Stimulated activated CD8-positive, alpha-beta memory T cell treated with anti-CD3 and anti-CD28 coated beads, Interleukin-15, amount 100 ng/mL, for 48 hours (primary cell): ENCODE measurements at places on chromosomes 12 and 14.

- DNase-seq, result no peak
Measured at GRCh38 chr12:62375603-62376002, 91.0 kb upstream of the MON2 start.

- no peak for DNase-seq
Measured at GRCh38 chr14:45716572-45716971, 463.6 kb upstream of the MIS18BP1 start.

DNA sequence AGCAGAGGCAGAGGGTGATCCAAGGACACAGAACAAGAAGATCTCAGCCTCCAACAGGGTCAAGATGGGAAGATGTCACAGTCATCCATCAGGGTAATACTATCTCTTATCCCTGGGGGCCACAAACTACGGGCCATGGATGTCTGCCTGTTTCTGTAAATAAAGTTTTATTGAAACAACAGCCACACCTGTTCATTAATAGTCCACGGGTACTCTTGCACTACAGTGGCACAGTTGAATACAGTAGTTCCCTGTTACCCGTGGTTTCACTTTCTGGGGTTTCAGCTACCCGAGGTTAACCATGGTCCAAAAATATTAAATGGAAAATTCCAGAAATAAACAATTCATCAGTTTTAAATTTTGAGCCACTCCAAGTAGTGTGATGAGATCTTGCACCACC is 65.9 kb downstream of the BCL11B start:
- DNase-seq, result no peak

GRCh38 chr12:3872800-3873636 is at the start of gene PARP11:
PARP11 (minus strand) TSS chr12:3873399; CDS start chr12:3873229, 170 bp downstream.
- DNase-seq, result peak; percentile 96

GRCh38 chr12:1525858-1526257 is 68.5 kb downstream of the FBXL14 start:
- DNase-seq, result no peak

GRCh38 chr12:82470906-82471512 is 112.7 kb downstream of the METTL25 start:
- no peak for DNase-seq

DNA sequence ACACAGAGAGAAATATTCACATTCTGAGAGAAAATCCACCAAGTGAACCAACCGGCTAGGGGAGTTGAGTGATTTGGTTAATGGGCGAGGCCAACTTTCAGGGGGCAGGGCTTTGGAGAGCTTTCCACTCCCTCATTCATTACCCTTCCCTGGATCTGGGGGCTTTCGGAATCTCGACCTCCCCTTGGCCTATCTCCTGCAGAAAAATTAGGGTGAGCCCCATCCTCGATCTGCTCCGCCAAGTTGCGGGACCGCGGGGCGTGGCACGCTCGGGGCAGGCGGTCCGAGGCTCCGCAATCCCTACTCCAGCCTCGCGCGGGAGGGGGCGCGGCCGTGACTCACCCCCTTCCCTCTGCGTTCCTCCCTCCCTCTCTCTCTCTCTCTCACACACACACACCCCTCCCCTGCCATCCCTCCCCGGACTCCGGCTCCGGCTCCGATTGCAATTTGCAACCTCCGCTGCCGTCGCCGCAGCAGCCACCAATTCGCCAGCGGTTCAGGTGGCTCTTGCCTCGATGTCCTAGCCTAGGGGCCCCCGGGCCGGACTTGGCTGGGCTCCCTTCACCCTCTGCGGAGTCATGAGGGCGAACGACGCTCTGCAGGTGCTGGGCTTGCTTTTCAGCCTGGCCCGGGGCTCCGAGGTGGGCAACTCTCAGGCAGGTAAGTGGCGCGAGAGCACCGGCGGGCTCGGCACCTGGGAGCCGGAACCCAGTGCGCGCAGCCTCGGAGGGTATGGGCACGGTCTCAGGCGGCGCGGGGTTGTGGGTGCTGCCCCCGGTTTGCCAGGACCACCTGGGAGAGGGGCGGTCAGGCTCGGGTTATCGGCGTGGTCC is at the start of gene ERBB3:
Gene ERBB3 (plus strand): TSS at position 443 of the 833 bp plus-strand sequence. CDS start 136 bp downstream, at position 579.
- peak; percentile 55 for DNase-seq

- no peak for DNase-seq
Measured at GRCh38 chr12:112734859-112735695, 56.5 kb upstream of the RPH3A start.

- no peak for DNase-seq
Measured at GRCh38 chr14:61176686-61177085, 104.5 kb downstream of the TMEM30B start.

- DNase-seq, result no peak
Measured at GRCh38 chr12:91205811-91206210, 23.2 kb upstream of the DCN start.

- no peak for DNase-seq
Measured at GRCh38 chr14:68506645-68507419, 286.0 kb downstream of the ZFP36L1 start.

DNA sequence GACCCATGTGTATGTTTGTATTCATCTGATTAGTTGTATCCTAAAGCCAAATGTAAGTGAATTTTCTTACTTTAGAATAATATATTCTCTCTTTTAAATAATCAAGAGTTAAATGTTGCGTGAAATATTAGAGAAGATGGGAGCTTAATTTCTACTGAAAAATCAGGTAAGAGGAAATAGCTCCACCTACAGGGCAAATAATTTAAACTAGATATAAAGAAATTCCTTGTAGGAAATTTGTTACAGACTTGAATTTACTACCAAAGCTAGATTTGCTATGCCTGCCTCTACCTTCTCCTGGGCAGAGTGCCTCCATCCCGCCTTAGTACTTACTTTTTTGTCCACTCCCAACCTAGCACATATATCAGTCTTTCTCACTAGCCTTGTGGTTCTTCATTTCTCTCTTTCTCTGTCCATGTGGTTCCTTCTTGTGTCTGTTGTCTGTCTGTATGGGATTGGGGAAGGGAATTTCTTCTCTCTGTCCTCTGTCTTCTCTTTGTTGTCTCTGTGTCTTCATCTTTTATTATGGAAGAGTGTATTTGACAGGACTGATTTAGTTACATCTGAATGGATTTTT is 44.7 kb downstream of the PALS1 start:
- DNase-seq, result no peak

GRCh38 chr12:59600171-59600570 is 4.3 kb downstream of the SLC16A7 start:
- DNase-seq, result no peak

GRCh38 chr12:25186788-25187402 is 8.1 kb downstream of the DNAI7 start:
- no peak for DNase-seq

DNA sequence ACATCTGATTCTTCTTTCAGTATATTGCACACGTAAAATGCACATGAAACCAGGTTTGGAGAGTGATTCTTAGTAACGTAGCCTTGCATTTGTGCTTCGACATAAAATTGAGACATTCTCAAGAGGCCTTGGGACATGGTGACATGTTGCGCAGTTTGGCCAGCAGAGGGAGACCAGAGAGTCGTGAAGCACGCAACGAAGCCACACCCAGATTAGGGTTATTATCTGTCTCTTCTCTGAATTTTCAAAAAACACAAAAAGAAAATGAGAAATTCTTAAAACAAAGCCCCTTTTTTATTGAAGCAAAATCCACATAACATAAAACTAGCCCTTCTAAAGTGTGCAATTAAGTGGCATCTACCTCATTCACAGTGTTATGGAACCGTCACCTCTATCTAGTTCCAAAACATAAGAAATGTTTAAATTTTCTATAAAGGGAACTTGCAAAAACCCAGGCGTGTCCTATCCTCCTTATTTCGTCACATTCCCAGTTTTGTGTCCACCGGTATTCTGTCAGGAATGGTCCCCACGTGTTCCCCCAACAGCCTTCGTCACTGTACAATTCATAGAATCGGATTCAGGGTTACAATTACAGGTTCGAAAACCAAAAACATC is 108.8 kb upstream of the ATF7IP start:
- peak; percentile 59 for DNase-seq

DNA sequence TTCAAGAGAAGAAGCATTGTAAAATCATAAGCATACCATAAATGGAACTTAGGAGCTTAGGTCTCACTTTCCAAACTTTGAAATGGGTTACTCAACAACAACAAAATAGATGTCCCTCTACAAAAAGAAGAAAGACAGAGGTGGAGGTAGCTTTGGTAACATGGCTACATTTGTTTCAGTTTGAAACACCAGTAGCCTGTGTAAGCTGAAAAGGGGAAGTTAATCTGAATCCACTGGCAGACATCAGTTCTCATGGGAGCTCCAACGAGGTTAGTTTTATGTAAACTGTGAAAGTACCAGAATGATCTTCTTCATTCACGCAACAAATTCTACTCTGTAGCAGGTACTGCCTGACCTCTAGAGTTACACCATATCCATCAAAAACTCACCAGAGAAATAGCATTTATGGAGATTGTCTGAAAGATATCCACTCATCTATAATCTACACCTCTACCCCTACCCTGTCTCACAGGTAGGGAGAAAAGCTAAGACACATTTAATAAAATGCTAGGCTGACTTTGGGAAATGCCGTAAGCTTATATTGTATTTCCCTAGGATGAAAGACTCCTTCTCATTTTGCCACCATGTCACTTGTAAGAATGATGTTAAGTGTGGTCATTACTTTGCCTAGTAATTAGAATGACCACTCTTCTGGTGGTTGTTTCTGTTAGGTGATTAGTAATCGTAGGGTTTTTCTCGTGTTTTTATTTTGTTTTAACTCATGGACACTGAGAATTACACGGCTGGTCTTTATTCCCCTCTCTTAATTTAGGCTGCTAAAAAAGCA is 224.1 kb downstream of the ASCL1 start:
- no peak for DNase-seq

GRCh38 chr14:101233391-101233790 is 327.9 kb upstream of the DIO3 start:
- no peak for DNase-seq

DNA sequence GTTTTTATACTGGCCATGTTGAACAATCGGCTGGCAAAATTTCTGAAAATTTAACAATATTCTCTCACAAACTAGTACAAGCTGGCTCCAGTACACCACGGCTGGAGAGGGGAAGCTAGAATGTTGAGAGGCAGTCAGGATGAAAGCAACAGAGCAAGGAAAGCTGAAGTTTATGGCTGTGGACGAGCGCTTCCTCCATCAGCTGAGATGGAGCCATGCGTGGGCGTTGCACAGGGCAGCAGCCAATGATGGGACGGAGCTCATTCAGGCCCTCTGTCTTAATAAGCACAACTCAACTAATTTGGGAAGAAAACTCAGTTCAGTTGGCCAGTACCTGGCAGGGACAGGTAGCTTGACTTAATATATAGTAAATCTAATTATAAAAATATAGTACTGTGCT is 14.1 kb upstream of the DCP1B start:
- no peak for DNase-seq

GRCh38 chr12:123041811-123042655 is 61.6 kb downstream of the ARL6IP4 start:
- no peak for DNase-seq

DNA sequence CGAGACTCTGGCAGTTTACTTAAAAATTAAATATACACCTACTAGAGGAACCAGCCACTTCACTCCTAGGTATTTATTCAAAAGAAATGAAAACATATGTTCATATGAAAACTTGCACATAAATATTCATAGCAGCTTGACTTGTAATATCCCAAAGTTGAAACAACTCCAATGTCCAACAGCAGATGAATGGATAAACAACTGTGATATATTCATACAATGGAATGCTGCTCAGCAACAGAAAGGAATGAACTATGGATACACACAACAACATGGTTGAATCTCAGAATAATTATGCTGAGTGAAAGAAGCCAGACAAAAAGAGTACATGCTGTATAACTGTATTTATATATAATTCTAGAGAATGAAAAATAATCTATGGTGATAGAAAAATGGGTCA is 53.4 kb upstream of the DACT1 start:
- DNase-seq, result no peak

DNA sequence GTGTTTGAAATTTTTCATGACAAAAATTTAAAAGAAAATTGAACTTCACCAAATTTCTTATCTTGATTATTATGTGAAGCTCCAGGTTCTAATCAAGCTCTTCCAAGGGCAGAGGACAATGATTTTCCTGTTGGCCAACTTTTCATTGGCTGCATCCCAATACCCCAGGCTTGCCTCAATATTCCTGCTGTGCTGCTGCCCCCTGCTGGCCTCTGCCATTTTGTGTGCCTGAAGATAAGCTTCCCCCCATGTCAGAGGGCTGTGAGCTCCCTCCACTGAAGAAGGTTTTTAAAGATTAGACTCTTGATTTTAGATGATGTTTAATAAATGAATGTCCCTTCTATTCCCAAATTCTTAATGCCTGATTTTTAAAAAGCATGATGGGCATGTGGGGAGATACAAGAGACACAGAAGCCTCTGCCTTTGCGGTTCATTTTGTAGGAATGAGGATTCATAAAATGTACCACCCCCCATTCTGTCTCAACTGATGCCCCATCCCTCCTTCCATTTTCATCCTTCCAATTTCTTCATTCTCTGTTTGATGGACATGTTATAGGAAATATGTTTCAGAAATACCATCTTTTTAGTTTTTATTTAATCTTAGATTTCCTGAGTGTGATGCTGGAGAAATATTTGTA is 76.7 kb upstream of the RGS6 start:
- peak; percentile 21 for DNase-seq

GRCh38 chr12:120474616-120474960 is 5.0 kb upstream of the SRSF9 start:
- DNase-seq, result no peak

DNA sequence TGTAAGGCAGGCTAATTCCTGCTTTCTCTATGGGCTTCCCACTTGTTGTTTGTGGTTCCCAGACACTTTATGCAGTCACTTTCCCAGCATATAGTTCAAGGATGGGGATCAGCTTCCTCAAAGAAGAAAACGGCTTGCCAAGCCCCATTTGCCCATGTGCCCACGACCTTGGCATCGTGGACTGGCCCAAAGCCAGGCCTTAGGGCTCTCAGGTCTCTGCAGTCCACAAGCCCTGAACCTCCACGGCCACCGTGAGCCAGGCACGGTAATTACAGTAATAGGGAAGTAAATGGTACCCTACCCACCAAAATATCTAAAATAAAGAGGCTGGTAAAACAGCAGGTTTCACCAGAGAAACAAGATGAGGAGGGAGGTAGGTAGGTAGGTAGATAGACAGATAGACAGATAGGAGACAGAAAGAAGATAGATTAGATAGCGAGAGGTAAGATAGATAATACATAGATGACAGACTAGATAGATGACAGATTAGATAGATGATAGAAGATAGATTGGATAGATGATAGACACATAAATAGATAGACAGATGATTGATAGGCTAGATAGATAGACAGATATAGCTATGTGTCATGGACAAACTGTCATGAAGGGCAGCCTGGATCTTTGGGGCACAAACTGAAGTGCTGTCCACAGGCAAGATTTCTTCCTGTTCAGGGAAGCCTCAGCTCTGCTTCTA is 163.1 kb downstream of the SLC15A4 start:
- DNase-seq, result no peak

GRCh38 chr14:104445086-104445485 is 134.5 kb upstream of the C14orf180 start:
- DNase-seq, result no peak

DNA sequence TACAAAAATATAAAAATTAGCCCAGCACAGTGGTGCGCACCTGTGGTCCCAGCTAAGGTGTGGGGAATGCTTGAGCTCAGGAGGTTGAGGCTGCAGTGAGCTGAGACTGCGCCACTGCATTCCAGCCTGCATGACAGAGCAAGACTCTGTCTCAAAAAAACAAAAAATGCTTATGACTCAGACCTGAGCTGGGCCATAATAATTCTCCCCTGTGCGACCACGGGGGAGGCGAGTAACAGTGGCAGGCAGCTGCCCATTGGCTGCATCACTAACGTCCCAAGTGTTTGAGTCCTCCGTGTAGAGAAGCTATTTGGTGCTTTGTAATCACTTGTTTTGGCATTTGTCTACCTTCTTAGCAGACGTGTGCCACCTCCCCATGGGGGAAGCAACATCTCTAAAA is 24.9 kb downstream of the PSMC1 start:
- DNase-seq, result no peak

- no peak for DNase-seq
Measured at GRCh38 chr12:98182821-98183220, 332.6 kb upstream of the TMPO start.
